ENCODE measurements at places on chromosomes 3 and 15. TPM values are rescaled to one million over a fixed set of nuclear protein-coding genes. Genes with fewer than 3 reads are reported as not detected.

GRCh38 chr3:177069514-177070329, 127.6 kb downstream of the TBL1XR1 start:
- no peak for DNase-seq

- no peak for DNase-seq
These were observed 81.6 kb upstream of the HERC1 start for GRCh38 chr15:63915209-63915872.

DNA sequence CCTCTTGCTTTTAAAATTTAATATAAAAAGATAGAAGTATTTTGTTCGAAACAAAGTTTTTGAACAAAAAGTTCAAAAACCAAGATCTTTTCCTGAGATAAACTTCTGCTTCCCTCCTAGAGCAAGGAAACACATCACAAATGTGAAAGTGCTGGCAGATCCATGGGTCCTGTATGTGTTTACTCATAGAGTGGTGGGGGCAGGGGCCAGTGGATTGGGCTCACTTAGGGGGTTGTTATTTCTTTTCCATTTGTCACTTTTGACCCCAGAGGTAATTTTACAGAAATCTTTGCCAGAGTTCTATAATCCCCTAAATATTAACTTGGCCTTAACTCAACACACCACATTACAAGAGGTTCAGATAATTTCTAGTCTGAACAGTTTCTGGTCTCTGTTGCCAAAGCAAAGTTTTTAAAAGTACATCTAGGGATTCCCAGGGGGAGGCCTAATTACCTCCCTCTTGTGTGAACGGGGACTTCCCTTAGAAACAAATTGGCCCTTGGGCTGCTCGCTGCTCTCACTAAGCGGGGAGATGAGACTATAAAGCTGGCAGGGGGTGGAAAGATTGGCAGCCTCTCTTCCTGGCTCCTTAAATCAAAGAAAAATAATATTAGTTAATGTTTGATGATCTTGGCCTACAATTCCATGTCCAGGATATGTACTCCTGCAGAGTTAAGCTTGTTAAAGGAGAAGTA, 66.8 kb upstream of the PTX3 start:
- DNase-seq = no peak

GRCh38 chr3:170225166-170225565, 2.9 kb downstream of the PRKCI start:
- no peak for DNase-seq

- DNase-seq = no peak
These were observed 846.6 kb downstream of the MCTP2 start for GRCh38 chr15:95078003-95078402.

DNA sequence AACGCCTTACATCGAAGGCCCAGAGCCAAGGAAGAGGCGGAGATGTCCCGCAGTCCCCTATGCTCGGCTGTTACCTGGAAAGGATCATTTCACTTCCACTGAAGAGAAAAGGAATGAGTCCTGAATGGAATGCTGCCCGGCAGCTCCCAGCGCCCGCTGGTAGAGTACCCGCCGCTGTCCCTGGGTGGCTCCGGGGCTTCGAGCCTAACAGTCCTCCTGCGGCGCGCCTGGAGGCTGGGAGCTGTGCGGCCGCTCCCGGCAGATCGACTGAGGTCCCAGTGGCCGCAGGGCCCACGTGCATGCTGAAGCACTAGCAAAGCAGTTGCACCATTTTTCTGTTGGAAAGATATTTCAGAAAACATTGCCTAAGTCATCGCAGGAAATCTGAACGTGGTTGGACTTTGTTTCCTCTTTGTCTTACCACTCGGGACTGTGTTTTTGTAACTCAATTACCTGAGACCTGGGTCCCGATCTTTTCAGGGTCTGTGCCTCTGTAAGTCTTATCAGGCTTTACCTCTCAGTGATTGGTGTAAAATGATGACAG, 984 bp downstream of the RNU6-1 start:
- peak; percentile 90 for DNase-seq

GRCh38 chr15:50176869-50177268, 5.1 kb upstream of the SLC27A2 start:
- no peak for DNase-seq

DNA sequence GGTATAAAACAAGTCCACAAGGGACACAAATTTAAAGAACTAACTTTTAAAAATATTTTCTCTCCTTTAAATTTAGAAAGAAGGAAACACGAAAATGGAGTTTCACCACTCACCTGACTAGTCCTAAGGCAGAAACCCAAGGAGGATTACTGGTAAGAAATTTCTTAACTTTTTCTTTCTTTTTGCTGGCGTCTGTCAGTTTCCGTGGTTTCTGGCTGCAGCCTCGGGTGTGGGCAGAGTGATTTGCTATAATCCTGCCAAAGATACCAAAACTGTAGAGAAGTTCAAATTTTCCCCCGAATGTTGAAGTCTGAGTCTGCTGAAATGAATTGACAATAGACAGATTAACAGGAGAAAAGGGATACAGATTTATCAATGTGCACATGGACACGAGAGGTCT, 843.6 kb upstream of the ALCAM start:
- no peak for DNase-seq

DNA sequence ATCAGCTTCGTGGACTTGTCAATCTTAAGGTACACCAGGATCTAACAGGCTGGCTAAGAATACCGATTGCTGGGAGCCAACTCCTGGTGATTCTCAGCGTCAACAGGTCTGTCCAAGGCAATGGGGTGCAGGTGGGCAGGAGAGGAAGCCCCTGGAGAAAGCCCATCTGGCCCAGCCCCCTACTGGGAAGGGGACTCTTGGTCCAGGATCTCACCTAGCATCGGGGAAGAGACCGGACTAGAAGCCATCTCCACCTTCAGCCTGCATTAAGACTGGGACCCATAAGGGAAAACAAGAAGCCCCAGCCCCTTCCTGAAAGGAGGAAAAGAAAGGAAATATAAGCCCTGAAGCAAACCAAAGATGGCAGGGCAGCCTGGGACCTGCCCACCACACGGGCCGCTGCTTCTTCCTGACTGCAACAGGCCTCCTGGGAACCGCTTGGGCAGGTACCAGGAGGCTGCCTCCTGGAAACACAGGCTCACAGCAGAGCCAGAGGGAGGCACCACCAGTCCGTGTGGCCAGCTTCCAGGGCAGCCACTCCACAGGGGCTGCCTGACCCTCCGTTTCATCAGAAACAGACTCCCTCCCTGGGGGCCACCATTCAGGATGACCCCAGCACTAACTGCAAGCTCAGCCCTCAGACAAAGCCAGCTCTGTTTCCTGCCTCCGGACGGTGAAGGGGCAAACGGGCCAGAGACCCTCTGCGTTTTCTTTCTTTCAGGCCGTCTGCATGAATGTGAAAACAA, 100.2 kb downstream of the LRIG1 start:
- DNase-seq = no peak

GRCh38 chr3:19937459-19938294, 3.7 kb upstream of the EFHB start:
- DNase-seq = no peak

- DNase-seq = no peak
These were observed 70.4 kb downstream of the LSM3 start for GRCh38 chr3:14248849-14249523.

- DNase-seq = no peak
These were observed 49.8 kb downstream of the ZDHHC3 start for GRCh38 chr3:44926172-44926571.

DNA sequence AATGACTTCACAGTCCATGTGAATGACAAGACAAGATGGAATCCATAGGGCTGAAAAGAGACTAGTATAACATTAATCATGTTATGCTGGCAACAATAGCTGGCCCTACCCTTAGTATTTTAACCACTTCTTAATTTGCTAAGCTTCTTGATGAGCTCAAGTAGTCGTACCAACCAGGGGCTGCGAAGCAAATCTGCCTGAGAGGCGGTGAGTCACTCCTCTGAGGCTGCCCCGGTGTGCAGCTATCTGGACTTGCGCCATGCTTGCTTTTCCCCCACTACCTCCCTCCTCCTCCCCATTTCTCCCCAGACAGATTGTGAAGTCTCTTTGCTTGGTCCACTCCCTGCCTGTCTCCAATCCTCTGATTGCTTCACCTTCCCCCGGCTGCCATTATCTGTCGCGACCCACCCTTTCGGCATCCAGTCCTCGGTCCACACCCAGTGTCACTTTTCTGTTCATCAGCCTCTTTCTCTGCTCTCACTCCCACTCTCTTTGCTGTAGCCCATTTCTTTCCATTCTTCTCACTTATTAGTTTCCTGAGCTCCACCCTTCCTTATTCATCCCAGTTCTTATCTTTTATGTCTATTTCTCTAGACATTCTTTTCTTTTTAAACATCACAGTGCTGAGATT, 42.7 kb downstream of the DUT start:
- peak; percentile 60 for DNase-seq

GRCh38 chr3:172357850-172358754, 90.2 kb downstream of the GHSR start:
- no peak for DNase-seq

DNA sequence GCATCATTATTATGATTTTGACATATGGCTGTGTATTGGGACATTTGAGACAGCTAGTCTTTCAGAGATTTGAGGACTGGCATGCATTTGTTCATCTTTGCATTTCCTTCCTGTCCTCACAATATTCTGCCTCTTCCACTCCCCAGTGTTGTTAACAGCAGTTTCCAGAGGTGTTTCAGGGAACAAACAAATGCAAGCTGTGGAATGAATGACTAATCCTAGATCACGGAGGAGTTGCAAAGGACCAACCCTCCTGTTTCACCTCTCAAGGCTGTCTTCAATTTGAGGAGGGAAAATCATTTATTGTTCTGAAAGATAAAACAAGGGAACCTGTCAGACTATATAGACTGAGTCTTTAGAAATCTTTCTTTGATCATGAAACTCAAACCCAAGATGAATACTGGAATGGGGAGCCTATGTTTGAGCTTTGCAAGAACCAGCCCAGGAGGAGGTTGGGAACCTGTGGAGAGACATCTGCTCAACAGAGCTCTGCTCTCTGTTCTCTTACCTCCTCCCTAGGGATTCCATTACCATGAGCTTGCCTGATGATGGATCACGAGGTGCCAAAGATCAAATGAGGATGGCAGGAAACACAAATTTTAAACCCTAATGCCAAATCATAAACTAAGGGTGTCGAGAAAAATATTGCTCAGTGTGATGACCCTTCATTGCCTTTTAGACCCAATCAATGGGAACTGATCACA, 68.5 kb downstream of the SLC7A14 start:
- DNase-seq = no peak

DNA sequence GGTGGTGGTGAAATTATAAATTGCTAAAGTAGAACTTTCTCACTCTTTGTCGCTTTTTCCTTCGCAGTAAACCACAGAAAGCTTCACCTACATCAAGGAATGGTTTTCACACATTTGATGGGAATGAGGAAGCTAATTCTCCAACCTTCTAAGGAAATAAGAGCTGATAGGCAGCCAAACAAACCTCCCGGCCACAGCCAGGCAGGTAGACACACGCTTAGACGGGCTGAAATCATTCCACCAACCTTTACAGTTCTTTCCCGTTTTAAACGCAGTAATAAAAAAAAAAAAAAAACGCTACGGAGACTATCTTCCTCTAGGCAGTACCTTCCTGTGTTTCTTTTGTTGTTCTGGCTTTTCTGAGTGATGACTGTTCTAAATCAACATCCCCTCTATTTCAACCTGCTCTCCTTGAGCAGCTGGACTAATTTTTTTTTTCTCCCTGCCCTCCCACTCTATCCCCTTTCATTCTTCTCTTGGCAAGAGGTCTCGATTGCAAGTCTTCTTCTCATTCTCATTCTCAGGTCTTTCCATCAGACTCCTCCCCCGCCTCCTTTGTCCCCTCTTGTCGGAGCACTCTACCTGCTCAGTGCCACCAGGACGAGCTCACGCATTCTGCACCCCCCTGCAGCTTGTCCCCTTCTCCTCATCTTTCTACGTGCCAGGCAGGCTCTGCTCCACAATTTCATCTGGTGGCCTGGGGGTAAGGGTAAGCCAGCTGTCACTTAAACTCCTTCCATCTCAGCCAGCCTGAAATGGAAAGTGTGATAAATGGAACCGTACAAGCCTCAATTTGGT, 391.1 kb upstream of the MDFIC2 start:
- DNase-seq = no peak

DNA sequence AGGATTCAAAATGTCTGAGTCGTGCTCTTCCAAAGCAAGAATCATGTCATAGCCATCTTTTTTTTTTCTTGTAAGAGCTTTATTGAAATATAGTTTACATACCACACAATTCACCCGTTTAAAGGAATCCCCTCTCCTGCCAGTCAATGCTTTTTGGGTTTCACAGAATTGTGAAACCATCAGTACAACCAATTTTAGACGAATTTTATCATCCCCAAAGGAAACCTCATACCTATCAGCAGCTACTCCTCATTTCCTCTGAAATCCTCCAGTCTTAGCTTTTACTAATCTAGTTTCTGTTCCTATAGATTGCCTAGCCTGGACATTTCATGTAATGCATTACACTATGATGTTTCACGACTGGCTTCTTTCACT, 39.6 kb downstream of the ADIPOQ start:
- DNase-seq = no peak

DNA sequence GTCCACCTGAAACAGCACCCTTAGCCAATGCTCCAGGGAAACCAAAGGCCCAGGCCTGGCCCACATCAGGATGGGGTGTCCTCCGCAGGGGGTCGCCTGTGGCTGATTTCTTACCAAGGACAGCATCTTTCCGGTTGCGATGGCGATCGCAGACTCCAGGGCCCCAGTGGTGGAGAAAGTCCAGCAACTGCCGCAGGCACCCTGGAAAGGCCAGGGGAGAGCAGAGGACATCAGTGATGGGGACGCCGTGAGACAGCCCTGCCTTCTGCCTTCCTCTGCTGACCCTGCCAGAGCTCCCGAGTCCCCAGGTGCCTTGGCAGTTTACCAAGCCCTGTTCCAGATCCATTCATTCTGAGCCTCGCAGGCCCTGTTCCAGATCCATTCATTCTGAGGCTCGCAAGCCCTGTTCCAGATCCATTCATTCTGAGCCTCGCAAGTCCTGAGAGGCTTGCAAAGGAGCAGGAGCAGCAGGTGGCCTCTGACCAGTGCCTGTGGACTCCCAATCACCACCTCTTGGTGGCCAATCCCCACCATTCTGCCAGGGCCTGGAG, 12.5 kb downstream of the CTSH start:
- DNase-seq = no peak

DNA sequence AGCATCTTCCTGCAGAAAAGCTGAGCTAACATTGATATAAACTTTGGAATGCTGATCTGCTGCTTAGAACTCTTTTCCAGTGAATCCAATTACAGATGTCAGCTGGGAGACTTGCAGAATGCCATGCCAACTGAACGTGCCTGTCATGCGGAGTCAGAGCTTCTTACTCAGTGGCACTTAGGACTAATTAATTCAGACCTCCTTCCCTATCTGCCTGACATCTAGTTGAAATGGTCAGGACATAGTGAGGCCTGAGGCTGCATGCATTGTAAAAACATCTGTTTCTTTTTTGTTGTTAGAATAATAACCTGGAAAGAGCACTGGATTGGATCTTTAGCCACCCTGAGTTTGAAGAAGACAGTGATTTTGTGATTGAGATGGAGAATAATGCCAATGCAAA, 112.6 kb downstream of the USP13 start:
- no peak for DNase-seq

Gene GOLGA8S
- total RNA-seq = 0.20 TPM

Gene SLC22A14
- total RNA-seq = 0.20 TPM

Gene OR5K2
- not detected for total RNA-seq

Gene SLC28A2
- total RNA-seq = 0.35 TPM

Gene GHSR
- total RNA-seq = not detected

Gene BFSP2
- not detected for total RNA-seq

Gene ITPKA
- total RNA-seq = 0.67 TPM

Gene CX3CR1
- 8.3 TPM for total RNA-seq
